ENCODE measurements at places on chromosomes 4 and X.

GRCh38 chr4:48891028-48891619 lies 15.4 kb downstream of the OCIAD2 start:
- DNase-seq = no peak

DNA sequence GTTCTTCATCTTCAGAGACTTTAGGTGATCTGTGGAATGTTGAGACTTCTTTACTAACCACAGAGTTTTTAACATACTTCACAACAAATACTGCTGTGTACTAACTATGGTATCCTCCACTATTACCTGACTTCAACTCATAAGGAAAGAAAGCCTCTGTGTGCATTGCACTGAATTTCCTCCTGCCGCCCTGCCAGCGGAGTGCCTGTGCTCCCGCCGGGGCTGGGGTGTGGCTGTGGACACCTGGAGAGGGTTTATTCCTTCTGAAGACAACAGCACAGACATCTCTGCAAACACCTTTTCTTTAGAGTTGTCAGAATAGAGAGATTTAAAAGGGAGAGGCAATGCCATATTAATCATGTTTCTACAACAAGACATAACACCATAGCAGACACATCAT lies 63.3 kb downstream of the FAT1 start:
- DNase-seq = no peak

- DNase-seq = peak; percentile 81
Observed at GRCh38 chr4:20418861-20419451, 167.3 kb downstream of the SLIT2 start.

- DNase-seq = no peak
Observed at GRCh38 chr4:168651374-168651773, 154.5 kb downstream of the PALLD start.

GRCh38 chr4:99723612-99724011 lies 66.0 kb upstream of the C4orf54 start:
- DNase-seq = peak; percentile 70

- DNase-seq = no peak
Observed at GRCh38 chrX:14694611-14695010, 165.3 kb downstream of the GLRA2 start.

DNA sequence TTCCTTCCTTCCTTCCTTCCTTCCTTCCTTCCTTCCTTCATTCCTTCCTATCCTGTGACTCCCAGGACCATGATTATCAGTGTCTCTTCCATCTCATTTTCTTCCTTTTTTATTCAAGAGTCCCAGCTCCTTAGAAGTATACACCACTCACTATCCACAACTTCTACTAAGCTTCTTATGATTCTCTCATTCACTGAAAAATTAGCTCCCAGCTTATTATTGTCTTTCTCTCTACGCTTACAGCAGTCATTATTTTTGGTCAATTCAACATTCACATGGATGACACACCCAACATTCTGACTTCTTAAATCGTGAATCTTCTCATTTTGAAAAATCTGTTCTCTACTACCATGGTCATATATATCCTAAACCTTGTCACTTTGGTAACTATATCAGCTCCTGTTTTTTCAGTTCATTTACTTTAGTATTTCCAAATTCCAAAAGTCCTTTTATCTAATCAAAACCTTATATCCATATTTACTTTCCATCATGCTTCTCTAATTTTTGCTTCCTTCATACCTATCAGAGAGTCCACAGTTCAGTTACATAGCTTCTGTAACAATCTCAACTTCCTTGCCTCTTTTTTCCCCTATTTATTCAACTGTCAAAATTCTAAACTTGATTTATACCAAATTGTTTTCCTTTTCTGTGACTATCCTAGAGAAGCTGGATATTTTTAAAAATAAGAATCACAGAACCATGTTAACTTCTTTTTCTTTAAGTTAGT lies 677.5 kb downstream of the RAPGEF2 start:
- DNase-seq = no peak

GRCh38 chrX:39477762-39478120 lies 620.0 kb downstream of the BCOR start:
- no peak for DNase-seq

- DNase-seq = no peak
Observed at GRCh38 chr4:44984083-44984482, 257.7 kb upstream of the GNPDA2 start.

DNA sequence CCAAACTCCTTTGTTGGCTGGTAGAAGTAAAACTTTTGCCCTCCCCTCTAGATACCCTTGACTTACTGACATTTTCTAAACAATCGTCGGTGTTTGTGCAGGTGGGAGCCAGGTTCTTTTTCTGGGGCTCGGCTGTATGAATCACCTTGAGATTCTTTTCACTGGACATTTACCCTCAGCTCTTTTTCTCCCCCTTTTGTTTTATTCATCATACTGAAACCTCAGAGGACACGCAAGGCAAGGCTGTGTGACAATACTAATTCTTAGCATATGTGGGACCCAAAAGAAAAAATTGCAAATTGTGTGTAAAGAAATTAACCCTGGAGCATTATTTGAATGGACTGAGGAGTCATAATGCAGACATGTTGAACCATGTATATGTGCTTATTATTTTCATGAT lies 194.0 kb downstream of the PCDH19 start:
- DNase-seq = no peak

- peak; percentile 39 for DNase-seq
Observed at GRCh38 chrX:119145241-119145653, 17.6 kb upstream of the KIAA1210 start.

DNA sequence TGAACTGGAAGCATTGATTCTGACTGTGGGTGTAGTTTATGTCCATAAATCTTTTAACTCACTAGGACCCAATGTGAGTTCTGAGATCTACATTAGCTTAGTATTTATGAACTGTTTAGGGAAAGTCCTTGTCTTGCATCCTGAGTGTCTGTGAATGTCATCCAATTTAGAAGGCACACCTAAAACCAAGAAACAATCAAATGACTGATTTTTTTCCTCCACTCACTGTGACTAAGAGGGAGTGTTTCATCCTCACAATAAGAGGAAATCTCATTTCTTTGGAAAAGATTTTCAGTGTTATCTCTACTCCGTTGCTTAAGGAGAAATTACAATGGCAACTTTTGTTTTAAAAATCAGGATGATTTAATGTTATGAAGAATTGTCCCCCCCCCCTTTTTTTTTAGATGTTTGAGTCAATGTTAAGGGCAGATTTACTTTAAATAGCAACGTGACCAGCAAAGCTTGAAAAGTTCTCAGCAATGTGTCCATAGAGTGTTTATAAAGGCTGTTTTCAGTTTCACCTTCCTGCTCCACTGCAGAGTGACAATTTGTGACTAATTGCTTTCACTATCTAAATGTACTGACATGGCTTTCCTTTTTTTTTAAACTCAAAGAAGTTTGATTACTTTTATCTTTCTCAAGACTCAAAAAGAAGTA lies 173.0 kb downstream of the SPCS3 start:
- no peak for DNase-seq

- peak; percentile 53 for DNase-seq
Observed at GRCh38 chr4:13888112-13888511, 260.6 kb upstream of the BOD1L1 start.

DNA sequence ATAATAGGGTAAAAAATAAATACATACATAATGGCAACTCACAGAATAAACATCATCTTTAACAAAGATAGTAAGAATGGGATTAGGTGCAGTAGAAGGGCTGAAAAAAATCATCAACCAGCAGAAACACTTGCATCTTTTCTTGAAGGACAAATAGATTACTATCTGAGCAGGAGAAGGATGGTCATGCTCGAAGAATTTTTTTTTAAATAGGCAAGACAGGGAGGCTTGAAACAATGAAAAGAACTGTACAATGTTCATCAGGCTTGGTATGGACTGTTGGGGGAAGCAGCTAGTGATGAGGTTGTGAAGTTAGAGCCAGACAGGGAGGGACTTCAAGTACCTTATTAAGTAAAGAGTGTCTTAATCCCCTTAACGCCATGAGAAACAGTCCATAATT lies 167.4 kb upstream of the LDB2 start:
- DNase-seq = no peak

- DNase-seq = no peak
Observed at GRCh38 chr4:96755569-96756484, 915.9 kb downstream of the PDHA2 start.

- no peak for DNase-seq
Observed at GRCh38 chr4:187612301-187612700, 383.3 kb upstream of the ZFP42 start.

- no peak for DNase-seq
Observed at GRCh38 chrX:10325611-10326010, 168.8 kb downstream of the CLCN4 start.

DNA sequence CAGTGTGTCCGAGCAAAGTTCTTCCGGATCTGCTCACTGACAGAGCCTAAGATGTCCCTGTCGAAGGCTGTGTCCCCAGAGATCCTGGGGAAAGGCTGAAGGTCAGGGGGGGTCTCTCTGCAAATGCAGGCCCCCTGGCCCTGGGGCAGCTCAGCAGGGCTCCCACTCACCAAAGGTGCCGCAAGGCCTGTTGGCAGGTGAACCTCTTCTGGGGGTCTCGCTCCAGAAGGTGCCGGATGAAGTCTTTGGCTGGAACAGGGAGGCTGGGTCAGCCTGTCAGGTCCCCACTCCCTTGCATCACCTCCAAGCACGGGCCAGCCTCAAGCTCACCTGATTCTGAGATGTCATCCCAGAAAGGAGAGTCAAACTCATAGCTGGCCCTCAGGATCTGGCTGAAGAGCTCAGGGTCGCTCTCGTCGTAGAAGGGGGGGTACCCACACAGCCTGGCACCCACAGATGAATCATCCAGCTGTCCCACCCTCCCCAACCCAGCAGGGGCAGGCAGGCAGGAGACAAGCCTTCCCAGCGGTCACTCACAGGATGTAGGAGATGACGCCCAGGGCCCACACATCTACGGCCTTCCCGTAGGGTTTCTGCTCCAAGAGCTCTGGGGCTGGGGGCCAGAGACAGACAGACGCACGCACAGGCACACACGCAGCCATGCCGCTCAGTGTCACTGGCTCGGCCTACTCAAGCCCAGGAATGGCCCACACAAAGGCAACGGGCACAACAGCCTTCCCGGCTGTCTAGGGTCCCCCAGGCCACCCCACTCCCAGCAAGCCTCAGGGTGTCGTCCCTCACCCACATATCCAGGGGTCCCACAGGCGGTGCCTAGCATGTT lies 2.6 kb downstream of the PNCK start:
- DNase-seq = no peak

Measured in suppressor macrophage (primary cell).